ENCODE measurements at places on chromosomes 2 and 18.

DNA sequence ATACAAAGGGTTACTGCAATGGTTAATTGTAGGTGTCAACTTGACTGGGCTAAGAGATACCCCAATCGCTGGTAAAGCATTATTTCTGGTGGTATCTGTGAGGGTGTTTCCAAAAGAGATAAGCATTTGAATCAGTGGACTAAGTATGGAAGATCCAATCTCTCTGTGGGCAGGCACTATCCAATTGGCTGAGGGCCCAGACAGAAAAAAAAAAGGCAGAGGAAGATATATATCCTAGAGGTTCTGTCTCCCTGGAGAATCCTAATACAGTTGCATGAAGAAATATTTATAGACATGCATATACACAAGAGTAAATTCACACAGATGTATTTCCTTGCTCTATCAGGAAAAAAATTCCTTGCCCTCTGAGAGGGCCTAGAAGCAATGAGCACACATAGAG lies 43.9 kb downstream of the TBC1D8 start:
- no peak for DNase-seq

- DNase-seq = no peak
These were observed 231.7 kb downstream of the ARL6IP6 start for GRCh38 chr2:152950126-152950525.

- DNase-seq = no peak
These were observed 82.6 kb upstream of the FOSL2 start for GRCh38 chr2:28310107-28310506.

GRCh38 chr2:96259497-96259921 lies 6.3 kb downstream of the TMEM127 start:
- no peak for DNase-seq

DNA sequence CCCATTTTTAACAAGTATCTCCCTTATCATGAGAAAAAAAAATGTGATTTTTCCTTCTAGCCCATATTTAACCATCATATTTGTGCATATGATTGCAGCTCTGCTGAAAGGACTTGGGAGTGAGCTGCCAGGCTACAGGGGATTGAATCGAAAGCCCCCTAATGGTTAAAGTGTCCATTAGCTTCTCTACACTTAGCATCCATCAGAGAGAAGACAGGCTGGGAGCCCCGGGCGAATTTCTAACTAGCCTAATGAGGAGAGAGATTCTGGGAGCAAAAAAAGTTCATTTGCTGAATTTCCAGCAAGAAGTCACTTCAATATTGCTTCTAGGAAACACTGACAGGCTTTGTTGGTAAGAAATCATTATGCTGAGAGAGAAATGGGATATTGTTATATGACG lies 848.8 kb downstream of the TDRD15 start:
- DNase-seq = no peak

- DNase-seq = no peak
These were observed 52.5 kb downstream of the AQP4 start for GRCh38 chr18:26813043-26813442.

GRCh38 chr2:71939588-71940535 lies 207.8 kb downstream of the CYP26B1 start:
- DNase-seq = no peak

- no peak for DNase-seq
These were observed 123.3 kb downstream of the ARL4C start for GRCh38 chr2:234373481-234374149.

DNA sequence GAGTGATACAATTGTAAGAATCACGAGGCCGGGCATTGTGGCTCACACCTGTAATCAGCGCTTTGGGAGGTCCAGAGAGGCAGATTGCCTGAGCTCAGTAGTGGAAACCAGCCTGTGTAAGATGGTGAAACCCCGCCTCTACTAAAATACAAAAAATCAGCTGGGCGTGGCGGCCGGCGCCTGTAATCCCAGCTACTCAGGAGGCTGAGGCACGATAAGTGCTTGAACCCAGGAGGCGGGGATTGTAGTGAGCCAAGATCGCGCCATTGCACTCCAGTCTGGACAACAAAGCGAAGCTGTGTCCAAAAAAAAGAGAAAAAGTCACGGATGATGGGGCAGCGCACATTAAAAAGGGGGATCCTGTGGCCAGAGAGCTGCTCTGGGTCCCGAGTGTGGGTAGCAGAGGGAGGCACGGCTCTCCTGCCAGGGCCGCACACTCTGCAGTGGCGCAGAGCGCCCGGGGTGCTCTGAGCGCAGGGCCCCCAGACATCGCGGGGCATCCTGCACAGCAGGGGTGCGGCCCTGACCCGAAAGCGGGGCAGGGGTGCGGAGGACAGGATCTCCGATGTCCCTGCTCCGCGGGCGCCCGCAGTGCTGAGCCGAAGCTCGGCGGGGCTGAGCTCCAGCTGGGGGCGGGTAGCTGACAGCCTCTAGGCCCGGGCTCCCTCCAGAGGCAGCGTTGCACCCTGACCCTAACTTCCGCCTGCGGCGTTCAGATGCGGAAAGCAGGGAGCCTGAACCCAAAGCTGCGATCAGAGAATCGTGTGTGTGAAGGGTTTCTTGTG lies 30.4 kb upstream of the RAB6D start:
- no peak for DNase-seq

DNA sequence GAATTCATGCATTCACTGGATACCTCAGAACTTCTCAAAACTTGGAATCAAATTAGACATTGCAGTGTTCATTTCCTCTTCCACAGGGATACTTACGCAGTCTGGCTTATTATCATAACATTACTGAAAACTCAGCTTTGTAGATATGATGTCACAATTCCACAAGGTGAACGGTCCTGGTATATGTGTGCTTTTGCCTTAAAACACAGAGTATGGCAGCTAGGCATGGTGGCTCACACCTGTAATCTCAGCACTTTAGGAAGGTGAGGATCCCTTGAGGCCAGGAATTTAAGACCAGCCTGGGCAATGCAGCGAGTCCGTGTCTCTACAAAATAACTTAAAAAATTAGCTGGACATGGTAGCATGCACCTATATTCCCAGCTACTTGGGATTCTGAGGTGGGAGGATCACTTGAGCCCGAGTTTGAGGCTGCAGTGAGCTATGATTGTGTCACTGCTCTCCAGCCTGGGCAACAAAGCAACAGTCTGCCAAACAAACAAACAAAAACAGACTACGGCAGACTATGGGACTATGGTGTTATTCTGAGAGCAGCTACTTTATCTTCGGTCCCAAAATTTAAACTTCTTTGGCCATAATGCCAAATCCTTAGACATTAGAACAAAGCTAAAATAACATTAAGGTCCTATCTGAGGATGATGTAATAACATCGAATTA lies 1191.9 kb upstream of the SLC39A10 start:
- DNase-seq = no peak

DNA sequence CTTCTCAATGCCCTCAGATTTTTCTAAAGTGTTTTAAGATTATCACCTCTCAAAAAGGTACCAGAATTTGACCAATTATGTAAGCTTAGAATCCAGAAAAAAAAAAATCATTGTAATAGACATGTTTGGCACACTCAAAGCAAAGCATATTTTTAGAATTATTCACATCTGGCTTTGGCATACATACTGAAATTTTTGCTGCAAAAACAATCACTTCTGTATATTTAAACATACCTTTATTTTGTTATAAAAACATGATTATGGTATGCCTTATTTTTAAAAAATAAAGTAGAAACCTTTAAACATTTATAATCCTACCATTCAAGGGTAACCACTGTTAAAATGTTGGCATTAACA lies 143.3 kb downstream of the ESCO1 start:
- no peak for DNase-seq

- DNase-seq = peak; percentile 52
These were observed 58.2 kb downstream of the KLHL14 start for GRCh38 chr18:32714571-32715148.

DNA sequence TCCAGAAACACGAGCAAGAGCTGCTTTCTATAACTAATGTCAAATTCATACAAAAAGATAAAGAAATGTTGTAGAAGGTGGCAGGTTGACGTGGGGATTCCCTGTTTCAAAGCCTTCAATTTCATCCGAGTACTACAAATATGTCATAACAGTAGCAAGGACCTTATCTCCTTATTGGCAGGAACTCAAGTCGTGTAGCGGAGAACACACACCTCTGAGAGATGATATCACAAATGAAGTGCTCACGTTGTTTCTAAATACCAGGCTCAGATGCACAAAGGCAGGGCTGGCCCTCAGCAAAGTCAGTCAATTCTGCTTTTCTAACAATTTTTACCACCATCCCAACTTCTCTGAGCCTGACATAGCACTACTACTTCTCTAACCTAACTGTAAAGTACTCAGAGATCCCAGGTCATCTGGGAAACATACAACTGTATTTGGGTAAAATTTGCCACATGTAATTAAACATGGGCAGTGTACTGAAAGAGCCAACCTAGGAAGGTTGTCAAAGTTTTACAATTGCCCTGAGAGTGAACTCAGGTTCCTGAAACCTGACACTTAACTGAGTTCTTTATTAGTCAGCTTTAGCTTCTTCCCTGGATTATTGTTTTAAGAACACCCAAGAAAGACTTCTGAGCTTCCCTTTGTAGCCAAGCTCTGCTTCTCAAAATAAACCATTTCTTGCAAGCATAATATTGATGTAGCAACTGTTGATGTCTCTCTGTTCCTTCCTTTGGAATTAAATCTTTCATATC lies 813.7 kb upstream of the ACVR2A start:
- DNase-seq = no peak

DNA sequence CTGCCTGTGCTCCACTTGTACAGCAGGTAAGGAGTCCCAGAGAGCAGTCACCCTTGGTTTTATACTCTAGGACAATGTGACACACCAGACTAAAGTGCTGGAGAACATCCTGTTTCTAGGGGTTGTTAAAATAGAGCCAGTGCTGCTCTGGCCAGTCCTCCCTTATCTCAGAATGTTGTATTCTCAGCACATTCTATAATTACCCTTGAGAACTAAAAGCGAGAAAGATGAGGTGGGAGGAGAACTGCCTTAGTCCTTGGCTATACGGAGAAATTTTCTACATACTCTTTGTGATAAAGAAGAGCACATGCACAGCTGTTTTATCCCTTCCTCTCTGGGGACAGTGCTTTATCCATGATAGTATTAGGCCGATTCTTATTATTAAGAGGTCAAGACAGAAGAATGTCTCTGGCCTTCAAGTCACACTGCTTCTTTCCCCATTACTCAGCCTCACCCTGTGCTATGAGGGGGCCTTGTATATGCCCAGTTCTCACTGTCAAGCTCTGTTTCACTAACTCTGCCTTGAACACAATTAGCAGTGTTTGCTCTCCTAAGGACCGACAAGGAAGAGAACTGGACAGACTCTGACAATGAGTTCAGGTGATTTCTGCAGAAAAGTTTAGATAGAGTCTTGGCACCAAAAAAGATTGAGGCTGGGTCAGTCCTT lies 385.8 kb downstream of the TRIB2 start:
- DNase-seq = no peak

- no peak for DNase-seq
These were observed 377.6 kb upstream of the NETO1 start for GRCh38 chr18:73245345-73245744.

DNA sequence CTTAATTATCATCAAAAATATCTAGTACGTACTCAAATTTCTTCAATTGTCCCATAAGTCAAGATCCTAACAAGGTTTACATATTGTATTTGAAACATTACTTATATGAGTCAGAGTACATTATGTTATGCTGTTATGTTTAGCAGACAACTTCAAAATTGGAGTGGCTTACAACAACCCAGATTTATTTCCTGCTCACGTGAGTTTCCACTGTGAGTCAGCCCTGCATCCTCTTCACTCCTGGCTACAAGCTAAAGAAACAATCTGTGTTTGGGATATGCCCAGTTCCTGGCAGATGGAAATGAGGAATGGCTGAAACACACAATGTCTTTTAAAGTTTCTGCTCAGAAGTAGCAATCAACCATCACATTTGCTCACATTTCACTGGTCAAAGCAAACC lies 31.5 kb upstream of the TANC1 start:
- DNase-seq = no peak

DNA sequence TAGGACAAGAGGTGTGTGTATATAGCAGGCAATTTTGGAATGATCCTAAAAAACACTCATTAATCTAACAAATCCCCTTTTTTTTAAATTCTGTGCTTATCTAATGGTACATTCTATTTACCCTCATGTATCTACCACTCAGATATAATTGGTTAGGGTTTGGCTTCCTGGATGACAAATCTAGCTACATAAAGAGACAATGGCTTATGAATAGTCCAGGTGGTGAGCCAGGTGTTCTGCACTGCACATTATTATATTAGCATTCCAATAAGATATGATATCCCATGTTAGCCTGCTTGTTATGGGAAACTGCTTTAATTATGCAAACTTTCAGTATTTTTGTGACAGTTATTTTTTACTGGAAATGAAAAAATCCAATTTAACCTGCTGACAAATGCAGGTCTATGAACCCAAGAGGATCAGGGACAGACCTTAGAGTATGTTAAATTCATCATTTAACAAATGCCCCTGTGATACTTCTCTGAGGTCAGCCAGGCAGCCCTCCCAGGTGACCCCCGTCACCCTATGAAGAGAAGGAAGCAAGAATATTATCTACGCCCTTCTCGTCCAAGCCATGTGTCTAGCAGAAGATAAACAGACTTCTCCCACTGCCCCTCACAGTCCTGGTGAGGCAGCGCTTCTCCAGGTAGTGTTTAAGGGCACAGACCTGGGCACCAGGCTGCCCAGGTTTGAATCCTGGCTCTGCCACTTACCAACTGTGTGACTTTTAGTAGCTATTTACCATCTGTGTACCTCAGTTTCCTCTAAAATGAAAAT lies 83.0 kb downstream of the ADD2 start:
- no peak for DNase-seq

Data from SK-N-MC (cell line).